ENCODE measurements at places on chromosomes 12 and 14.

DNA sequence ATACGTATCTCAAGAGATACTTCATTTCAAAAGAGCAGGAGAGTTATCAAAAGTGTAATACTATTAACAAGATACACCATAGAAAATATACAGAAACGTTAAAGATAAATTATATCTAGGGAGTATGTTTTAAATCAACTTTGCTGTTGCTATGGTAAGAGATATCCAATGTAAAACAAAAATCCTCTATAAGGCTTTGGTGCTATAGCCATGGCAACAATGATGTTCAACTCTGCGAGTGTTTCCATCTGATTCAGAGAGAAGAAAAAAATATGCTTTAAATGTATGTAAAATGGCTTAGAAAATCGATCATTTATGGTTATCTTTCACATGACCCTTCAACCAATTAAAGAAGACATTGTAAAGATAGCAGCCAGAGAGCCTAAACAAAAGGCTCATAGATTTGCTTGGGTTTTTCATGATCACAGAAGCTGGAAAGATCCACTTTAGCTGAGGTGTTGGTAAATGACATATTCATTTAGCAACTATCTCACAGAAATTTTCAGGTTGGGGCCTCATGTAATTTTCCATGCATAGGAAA lies 387.0 kb upstream of the GARIN6 start:
- DNase-seq: no peak

- DNase-seq: peak; percentile 68
These were observed 39.4 kb downstream of the ETV6 start for GRCh38 chr12:11688831-11689230.

DNA sequence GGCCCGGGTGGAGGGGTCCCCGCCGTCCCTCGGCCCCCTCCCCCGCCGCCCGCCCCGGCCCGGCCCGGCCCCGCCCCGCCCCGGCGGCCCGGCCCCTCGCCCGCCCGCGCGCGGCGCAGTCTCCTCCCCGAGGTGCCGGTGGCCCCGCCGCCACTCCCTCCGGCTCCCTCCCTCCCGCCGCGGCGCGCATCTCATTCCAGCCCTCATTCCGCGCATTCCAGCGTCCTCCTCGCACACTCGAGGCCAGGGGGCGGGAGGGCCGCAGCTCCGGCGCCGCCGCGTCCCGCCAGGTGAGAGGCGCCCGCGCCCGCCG lies at the start of gene TEAD4:
Gene TEAD4, plus strand, starts transcription at position 206 of the 313 bp plus-strand sequence.
- peak; percentile 89 for DNase-seq

GRCh38 chr14:101232340-101233020 lies 328.8 kb upstream of the DIO3 start:
- DNase-seq: no peak

GRCh38 chr12:103727638-103728037 lies 113.4 kb downstream of the NT5DC3 start:
- no peak for DNase-seq

DNA sequence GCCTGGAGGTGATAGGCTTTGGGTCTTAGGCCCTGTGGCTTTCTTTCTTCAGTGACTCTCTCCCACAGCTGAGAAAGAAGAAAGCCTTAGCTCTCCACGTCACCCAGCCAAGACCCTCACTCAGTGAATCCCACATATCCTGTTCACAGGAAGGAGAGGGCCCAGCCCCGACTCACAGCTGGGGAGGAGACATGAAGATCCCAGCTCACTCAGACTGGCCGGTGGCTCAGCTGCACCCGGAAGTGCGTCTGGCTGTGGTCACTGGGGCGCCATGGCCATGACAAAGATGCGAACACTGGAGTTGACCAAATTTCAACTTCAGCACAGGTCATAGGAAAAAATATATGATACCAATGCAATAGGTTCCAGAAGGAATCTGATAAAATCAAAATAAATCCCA lies 14.2 kb downstream of the DLK1 start:
- no peak for DNase-seq
